ENCODE measurements at places on chromosomes 1 and 21.

- no peak for DNase-seq
These were observed 34.5 kb downstream of the PARP1 start for GRCh38 chr1:226373376-226373775.

- no peak for DNase-seq
These were observed 1.9 kb upstream of the MED18 start for GRCh38 chr1:28326984-28327383.

- DNase-seq, result no peak
These were observed 21.6 kb downstream of the PLA2G2A start for GRCh38 chr1:19957779-19958178.

- no peak for DNase-seq
These were observed 21.3 kb downstream of the RUNX1 start for GRCh38 chr21:35027563-35028450.

- no peak for DNase-seq
These were observed 120.9 kb downstream of the PPIAL4G start for GRCh38 chr1:148362216-148362611.

- no peak for DNase-seq
These were observed 253.2 kb downstream of the KIF26B start for GRCh38 chr1:245407983-245408382.

Measured in NCI-H187 treated with DMSO at 0.1 percent for 48 hours (cell line).